ENCODE measurements at places on chromosomes 1 and 21.

DNA sequence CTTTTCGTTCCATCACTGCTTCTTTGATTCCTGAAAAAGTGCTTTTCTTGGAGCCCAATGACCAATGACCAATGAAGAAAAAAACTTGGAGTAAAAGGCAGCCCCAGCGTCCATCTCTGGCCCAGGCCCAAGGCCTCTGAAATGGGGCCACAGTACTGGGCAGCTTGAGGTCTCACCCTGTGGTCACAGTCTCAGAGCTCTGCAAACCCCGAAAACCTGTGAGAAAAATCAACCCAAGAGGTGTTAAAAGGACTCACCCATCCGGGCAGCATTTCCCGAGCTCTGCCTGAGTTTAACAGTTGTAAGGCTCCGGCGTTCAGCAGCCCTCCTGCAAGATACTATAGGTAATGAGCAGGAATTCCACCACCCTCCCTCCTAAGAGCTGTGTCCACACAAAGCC is 2.1 kb upstream of the EFHD2 start:
- DNase-seq = no peak

DNA sequence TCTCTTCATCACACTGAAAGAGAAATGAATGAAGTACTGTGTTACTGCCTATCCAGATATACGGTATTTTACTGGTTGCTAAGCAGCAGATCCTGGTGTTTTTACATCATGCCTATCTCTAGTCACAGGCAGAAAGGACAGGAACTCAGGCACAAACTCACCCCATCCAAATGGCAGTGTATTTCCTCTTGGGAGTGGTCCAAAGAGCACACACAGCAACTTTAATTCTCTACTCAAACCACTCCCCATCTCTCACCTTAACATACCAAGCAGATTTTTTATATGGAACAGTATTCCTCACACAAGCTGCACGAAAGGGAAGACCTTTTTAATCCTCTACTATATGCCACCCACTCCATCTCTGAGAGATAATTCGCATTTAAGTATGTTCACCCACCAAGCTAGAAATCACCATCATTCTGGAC is 27.3 kb downstream of the EIF4G3 start:
- no peak for DNase-seq

DNA sequence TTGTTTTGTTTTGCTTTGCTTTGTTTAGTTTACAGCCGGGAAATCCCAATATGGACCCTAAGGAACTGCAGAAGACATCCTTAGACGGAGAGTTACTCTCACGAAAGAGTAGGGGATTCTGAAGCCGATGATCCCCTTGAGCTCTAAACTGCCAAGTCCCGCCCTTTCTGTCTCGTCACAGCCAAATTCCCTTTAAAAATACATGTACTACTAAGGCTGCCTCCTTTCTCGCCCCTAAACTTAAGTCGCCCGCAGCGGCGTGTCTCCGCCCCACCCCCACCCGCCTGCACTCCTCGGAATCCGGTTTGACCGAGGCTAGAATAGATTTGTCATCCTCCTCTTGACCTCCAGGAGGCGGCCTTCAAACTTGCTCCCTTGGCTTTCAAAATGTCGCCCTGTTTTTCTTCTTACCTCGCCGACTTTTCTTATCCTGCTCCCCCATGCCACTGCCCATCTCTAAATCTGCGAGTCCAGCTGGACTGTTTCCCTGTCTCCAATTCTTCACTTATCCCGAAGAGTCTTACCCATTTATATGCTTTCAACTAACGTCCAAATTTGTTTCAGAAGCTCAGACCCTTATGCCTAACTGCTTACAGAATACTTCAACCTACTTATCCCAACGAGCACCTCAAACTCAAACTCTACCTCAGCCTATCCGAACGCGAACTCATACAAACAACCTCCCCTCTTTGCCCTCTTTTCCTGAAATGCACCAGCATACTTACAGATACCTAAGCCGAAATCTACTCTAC is 10.9 kb upstream of the BOLA1 start:
- peak; percentile 45 for DNase-seq

GRCh38 chr1:199877526-199878384 is 149.8 kb upstream of the NR5A2 start:
- DNase-seq = no peak

- DNase-seq = no peak
These were observed 10.7 kb upstream of the DNASE2B start for GRCh38 chr1:84387480-84388163.

- no peak for DNase-seq
These were observed 7.9 kb downstream of the ACAP3 start for GRCh38 chr1:1299686-1300351.

DNA sequence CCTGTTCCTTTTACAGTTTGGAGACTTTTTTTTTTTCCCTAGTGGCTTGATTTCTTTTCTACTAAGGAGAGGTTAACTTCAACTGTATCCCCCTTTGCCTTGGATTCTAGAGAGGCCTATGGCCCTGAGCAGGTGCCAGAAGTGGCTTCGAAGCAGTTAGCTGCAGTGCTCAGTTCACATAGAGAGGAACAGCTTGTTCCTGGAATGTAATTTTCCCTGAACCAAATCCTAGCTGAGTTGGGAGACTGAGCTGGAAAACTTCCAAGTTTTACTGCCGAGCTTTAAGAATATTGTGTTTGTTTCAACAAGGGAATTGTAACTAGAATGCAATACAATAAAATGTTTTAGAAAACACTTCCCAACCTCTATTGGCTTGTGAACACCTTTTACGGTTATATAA is 17.5 kb downstream of the RD3 start:
- DNase-seq = no peak

GRCh38 chr1:222665964-222666363 is 46.3 kb downstream of the AIDA start:
- DNase-seq = no peak

GRCh38 chr1:44016041-44016889 is 15.0 kb downstream of the SLC6A9 start:
- no peak for DNase-seq

DNA sequence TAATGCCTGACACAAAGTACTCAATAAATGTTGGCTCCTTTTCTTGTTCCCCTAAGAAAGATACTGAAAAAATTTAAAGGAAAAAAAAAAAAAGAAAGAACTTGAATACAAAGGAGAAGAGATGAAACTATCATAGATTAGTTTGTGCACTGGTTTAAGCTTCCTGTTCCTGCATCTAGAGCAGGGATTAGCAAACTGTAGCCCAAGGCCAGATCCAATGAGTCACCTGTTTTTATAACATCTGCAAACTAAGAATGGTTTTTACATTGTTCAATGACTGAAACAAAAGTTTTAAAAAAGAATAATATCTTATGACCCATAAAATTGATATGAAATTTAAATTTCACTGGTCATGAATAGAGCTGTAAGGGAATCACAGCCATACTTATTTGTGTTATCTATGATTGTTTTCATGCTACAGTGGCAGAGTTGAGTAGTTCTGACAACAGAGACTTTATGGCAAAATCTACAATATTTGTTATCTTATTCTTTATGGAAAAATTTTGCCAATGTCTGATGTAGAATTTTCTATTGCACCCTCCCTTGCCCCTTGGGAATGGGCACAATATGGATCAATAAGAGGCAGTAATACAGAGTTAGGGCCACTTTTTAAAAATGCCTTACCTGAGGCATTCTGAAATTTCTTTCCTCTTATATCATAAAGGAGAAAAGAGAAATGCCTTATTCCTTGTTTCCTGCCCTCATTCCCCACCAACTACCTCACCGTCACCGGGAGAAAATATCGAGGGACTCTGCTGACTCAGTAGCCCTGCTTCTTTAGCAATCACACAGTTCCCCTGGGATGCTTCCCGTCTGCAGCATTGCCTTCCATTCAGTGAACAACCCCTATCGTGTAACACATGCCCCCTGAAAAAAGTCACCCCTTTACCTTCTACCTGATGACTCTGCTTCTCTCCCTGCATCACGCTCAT is 50.6 kb downstream of the WDR64 start:
- DNase-seq = no peak

- no peak for DNase-seq
These were observed 4.4 kb downstream of the GADD45A start for GRCh38 chr1:67689267-67690017.

GRCh38 chr1:93758842-93759515 is 77.3 kb upstream of the BCAR3 start:
- no peak for DNase-seq

- no peak for DNase-seq
These were observed 608.7 kb upstream of the PLXNA2 start for GRCh38 chr1:208852911-208853310.

DNA sequence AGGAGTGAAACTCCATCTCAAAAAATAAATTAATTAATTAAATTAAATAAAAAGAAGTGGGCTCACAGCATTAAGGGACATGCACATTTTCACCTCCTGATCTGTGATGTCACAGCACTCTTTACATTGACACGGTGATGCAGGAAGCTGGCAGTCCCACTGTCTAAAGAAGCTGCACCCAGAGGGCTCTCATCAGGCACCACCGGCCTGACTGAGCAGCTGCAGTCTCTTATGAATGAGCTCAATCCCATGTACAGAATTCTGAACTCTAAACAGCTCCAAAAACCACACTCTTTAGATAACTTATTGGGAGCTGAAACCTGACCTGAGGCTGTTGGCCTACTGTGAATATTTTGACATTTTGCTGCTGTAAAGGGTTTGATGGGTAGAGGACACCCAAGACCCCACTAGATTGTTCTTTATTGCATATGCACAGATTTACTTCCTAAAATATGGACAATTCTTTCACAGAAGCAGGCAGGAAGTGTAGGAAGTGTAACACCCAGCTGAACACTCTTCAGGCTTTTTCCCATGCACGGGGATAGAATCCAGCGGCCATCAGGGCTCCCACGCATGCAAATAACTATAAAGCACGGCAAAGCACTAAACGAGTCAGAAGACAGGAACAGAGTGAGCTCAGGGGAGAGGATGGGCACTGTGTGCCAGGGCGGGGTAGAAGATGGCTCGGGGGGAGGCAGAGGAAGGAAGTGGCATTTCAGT is 46.2 kb downstream of the L1TD1 start:
- no peak for DNase-seq

DNA sequence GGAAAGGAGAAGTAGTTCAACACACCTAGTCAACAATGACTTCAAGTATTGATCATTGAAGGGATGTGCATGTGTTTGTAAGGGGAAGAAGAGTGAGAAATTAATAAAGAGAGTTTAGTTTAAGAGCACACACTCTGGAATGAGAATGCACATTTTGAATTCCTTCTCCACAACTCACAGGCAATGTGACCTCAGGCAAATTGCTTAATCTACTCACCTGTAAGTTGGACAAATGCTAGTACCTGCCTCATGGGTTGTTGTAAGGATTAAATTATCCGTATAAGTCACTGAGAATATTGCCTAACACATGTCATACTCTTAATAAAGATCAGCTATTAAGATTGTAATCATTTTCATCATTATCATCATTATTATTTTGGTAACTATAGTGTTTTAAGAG is 204.0 kb upstream of the NFIA start:
- no peak for DNase-seq

DNA sequence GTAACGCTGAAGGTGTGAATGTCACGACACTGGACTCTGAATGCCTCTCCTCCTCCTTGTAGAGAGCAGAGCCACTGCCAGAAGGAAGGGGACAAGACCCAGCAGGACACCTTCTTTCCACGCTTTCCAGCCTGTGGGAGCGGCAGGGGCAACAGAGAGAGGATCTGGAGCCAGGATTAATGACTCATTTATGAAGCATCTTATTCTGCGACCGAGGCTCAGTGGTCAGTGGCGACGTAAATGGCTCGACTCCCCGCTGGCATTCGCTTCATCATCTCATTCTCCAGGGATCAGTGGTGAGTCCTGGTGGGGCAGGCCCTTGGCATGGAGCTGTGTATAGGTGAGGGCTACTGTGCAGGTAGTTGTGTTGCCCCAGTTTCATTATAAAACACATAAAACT is 4.6 kb downstream of the SLC37A1 start:
- DNase-seq = no peak

- DNase-seq = no peak
These were observed 29.6 kb upstream of the C1orf105 start for GRCh38 chr1:172390683-172391551.

DNA sequence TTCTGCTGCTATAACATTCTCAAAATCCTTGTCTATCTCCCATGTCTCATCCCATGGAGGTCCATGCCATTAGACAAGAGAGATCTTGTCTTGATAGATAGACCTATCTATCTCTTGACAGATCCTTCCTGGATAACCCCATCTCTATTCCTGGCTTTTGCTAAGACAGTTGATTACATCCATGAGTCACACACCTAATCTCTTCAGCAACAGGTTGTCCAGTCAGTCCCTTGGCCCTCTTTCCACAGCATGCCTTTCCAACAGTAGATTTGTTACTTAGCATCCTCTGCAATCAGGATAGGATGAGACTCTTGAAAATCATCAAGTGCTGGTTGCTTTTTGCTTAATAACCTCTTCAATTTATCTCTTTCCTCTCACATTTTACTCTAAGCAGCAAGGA is 46.6 kb downstream of the TRMT1L start:
- no peak for DNase-seq
